ENCODE measurements at places on chromosomes 7 and 10.

DNA sequence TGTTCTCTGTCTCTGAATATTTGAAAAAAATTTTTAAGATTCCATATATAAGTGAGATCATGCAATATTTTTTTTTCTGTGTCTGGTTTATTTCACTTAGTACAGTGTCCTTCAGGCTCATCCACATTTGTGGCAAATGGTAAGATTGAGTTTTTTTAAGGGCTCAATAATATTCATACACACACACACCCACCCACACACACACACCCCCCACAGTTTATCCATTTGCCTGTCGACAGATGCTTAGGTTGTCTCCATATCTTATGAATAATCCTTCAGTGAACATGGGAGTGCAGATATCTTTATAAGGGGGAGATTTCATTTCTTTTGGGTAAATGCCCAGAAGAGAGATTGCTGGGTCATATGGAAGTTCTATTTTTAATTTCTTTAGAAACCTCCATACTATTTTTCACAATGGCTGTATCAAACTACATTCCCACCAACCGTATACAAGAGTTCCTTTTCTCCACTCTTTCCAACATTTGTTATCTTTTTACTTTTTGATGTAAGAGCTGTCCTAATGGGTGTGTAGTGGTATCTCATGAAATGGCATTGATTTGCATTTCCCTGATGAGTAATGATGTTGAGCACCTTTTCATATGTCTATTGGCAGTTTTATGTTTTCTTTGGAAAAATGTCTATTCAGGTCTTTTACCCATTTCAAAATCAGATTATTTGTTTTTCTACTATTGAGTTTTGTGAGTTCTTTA, 35.0 kb downstream of the AUTS2 start:
- no peak for DNase-seq

- no peak for DNase-seq
Observed at GRCh38 chr10:114283535-114284234, 44.6 kb downstream of the VWA2 start.

- DNase-seq, result no peak
Observed at GRCh38 chr7:78279032-78279431, 480.5 kb downstream of the PHTF2 start.

DNA sequence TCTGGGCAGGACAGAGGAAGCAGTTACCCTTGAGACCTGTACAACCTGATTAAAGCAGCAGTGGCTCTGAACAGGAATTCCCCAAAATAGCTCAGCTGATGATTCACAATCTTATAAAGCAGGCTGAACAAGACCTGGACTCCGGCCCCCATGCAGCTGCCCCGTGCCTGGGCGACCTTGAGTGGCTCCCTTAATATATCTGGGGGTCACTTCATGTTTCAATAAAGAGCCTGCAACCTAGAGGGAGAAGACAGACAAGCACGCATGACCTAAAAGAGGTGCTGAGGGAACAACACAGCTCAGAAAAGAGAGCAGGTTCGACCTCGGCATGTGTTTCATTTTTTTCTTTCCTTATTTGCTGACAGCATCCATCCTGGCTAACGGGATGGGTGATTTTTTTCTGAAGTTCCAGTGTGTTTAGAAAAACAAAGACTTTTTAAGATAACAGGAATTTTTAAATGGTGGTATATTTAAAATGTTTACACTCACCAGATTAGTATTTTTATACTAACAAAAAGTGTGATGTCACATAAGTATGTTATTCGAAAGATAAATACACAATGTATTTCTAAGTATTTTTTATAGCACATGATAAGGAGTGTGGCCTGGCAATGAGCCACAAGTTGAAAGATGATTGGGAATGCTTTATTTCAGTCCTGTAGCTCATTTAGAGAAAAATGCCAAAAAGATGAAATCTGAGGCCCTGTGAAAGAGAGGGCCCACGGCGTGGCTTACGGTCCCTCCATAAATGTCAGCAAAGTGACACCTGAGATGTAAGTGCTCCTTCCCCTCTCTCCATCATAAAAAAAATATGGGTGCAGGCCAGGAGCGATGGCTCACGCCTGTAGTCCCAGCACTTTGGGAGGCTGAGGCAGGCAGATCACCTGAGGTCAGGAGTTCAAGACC, 161.3 kb downstream of the SLIT1 start:
- DNase-seq, result no peak

- DNase-seq, result no peak
Observed at GRCh38 chr7:129041142-129042085, 13.5 kb downstream of the TNPO3 start.
